ENCODE measurements at places on chromosomes 13 and 19.
A peak's percentile ranks its signal among the peaks of the same experiment; 100 is the strongest.

- no peak for DNase-seq
Observed at GRCh38 chr13:46380242-46380641, 6.8 kb downstream of the RUBCNL start.

GRCh38 chr19:48102870-48103751 is 7.5 kb downstream of the PLA2G4C start:
- peak; percentile 69 for DNase-seq

DNA sequence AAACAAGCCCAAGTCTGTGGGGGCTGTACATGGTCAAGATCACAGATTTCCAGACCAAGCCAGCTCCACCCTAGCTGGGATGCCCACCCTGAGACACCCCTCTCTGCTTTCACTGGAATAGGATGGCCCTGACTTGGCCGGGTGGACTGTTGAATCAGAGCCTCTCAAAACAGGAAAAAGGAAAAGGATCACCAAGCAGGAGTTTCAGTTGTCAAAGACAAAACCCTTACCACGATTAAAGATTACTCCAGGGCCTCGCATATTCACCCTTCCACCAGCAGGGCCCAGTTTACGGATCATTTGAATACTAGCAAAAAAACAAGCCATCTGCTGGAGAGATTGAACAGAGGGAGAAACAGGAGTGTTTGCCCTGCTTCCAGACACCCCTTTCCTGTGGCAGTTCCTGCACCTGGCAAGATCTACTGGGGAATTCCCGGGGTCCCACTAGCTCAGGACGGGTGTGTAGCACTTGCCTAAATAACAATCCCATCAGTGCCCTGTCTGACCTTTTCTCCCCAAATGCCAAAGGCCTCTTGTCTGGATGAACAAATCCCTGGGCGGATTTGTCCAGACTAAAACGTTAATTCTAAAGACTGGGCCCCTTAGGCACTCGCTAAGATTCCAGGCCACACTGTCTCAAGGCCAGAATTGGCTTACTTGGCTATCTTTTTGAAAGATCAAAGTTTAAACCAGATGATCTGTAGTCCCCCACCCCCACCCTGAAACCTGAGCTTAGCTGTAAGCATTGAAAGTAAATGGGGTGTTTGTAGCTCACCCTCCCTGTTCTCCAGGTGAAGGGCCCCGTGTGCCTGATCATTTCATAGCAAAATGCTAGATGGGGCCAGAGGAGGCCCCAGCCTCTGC is 38.4 kb downstream of the ACTN4 start:
- no peak for DNase-seq

- no peak for DNase-seq
Observed at GRCh38 chr13:30928978-30929377, 3.5 kb upstream of the TEX26 start.

- no peak for DNase-seq
Observed at GRCh38 chr13:36006894-36007675, 124.1 kb downstream of the DCLK1 start.

DNA sequence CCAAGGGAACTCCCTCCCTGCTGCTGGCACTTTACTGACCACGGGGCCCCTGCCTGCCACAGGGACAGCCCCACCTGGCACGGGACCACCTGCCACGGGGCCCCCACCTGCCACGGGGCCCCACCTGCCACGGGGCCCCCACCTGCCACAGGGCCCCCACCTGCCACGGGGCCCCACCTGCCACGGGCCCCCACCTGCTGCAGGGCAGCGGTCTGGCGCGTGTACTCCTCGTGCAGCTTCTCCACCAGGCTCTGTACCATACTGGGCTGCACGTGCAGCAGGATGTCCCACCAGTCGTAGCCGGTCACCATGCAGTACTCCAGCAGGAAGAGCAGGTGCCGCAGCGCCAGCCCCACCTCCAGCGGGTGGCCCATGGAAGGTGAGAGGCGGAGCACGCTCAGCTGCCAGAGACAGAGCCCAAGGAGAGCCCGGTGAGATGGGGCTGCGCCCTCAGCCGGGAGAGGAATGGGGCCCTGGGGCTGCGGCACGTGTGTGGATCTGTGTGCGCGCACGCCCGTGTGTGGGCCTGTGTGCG is 16.1 kb downstream of the MED16 start:
- no peak for DNase-seq

- no peak for DNase-seq
Observed at GRCh38 chr13:19158526-19159174, 23.0 kb downstream of the TUBA3C start.

DNA sequence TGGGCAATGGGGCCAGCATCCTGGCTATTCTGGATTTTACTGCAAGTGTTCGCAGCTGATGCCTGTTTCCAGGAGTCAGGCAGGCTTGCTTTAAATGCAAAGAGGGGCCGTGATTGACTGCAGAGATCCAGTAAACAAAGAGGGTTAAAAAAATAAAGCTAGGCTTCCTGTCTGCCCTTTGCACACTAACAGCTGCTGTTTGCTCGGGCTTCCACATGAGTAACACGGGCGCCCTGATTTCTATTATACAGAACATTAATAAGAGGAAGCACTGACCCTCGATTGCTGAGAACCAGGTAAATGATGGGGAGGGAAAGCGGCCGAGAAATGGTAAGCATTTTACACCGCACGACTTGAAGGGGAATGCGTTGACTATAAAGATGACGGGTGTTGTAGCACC is 254.2 kb upstream of the ZNF507 start:
- no peak for DNase-seq

DNA sequence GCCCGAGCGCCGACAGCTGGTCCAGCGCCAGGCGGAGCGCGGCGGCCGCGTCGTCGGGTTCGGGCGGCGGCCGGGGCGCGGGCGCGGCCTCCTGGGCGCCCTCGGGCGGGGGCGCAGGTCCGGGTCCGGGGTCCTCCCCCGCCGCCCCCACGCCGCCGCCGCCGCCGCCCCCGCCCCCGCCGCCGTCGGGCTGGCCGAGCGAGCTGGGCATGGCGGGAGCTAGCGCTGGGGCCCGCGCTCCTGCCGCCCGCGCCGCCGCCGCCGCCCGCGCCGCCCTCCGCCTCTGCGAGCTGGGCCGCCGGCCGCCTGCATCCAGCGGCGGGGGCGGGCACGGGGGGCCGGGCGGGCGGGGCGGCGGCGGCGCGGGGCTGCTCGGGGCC is 287 bp downstream of the MEX3D start:
- DNase-seq, result no peak

GRCh38 chr13:57933606-57934005 is 302.1 kb downstream of the PCDH17 start:
- no peak for DNase-seq

DNA sequence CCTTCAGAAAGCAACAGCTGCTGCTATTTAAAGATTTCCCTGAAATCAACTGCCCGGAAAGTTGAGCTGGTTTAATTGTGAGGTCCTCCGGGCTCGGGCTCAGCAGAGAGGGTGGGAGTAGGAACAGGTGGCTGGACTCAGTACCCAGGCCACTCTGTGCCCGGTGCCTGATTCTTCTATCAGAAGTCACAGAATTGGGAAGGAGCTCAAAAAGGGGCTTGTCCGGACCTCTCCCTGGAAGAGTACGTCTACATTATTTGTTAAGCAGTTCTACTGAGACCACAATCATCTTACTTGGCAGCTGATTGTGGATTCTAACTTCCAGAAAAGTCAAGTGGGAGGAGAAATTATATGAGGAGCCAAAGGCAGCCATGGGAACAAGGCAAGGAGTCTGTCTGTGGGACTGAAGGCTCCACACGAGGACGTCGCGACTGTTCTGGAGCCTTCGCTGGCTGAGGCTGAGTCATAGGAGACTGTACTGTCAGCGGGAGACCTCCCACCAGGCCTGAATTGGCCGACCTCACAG is 91.7 kb upstream of the ANKRD10 start:
- DNase-seq, result peak; percentile 82

- DNase-seq, result no peak
Observed at GRCh38 chr13:105608104-105608503, 927.4 kb downstream of the EFNB2 start.

GRCh38 chr13:50030315-50030714 is 15.1 kb downstream of the KCNRG start:
- no peak for DNase-seq

DNA sequence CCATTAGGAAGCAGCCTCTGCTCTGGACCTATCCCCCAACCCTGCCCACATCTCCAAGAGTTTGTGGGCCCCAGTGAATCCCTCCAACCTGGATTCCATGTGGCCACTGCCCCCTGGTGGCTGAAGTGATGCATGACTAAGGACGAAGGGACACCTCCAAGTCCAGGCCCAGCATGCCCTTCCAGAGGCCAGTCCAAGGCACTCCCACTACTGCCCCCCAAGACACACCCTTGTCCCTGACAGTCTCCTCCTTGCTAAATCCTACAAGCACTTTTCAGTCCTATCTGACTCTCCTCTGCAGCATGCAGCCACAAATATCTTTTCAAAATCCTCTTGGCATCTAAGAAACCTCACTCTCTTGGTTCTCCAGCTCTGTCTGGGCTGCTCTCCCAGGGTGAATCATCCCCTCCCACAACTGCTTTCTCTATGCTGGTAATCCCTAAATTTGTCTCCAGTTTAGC is 33.0 kb downstream of the DEDD2 start:
- DNase-seq, result peak; percentile 90

GRCh38 chr13:51714663-51715168 is 89.2 kb downstream of the DHRS12 start:
- DNase-seq, result no peak

DNA sequence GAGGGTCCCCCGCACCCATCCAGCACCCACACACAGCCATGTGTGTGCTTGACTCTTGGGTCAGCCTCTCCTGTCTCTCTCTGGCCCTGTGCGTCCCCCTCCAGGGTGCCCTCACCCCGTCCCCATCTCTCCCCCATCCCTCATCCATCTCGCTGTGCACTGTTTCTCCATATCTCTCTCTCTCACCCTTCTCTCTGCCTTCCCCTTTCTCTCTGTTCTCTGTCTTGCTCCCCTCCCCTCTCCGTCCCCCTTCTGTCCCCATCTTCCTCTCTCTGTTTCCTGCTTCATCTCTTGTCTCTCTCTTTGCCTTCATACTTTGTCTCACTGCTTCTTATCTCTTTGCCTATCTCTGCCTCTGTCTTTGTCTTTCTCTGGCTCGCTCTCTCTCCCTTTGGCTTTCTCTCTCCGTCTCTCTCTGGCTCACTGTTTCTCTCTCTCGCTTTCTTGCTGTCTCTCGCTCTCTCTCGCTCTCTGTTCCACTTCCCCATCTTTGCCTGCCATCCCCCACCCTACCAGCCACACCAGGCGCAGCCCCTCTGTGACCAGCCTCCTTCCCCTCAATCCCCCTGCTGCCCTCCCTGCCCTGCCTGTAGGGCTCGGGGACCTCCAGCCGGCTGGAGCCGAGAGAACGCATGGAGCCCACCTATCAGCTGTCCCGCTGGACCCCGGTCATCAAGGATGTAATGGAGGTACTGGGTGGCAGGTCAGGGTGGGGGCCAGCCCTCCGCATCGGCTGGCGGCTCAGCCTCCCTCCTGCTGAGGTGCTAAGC is 8.9 kb downstream of the STXBP2 start:
- no peak for DNase-seq

- no peak for DNase-seq
Observed at GRCh38 chr13:73107970-73108369, 49.2 kb downstream of the KLF5 start.

- peak; percentile 78 for DNase-seq
Observed at GRCh38 chr19:42280815-42281145, 11.7 kb downstream of the CIC start.

DNA sequence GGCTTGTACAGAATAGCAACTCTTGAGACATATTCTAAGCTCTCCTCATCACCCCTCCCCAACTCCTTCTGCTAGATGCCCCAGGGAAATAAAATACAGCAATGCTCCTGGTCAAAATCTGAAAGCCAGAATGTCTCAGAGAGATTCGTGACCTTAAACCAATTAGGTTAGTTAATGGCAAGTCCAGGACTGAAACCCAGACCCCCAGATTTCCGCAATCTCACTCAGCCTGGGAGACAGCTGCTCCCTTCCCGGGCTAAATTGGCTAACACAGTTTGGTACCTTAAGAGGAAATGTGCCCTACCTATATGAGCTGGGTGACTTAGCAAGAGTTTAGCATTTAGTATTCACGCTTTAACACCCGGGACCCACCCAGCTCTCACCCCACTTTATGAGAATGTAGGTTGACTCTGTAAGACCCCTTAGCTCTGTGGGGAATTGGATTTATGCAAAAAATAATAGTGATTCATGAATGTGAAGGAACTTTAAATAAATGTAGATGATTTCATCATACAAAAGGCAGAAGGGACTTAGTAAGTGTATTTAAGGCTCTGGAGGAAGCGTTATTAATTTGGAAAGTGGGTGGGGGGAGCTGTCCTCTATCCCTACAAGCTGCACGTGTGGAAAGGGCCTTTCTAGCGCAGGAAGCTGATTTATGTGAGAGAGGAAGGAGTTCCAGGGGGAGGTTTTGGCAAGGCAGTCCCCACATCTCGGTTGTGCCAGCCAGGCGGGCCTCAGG is 1.1 kb downstream of the DLEU7 start:
- no peak for DNase-seq

GRCh38 chr19:36748431-36749275 is 24.0 kb downstream of the ZNF850 start:
- DNase-seq, result no peak

GRCh38 chr19:41341669-41342490 is 11.8 kb downstream of the TGFB1 start:
- no peak for DNase-seq

DNA sequence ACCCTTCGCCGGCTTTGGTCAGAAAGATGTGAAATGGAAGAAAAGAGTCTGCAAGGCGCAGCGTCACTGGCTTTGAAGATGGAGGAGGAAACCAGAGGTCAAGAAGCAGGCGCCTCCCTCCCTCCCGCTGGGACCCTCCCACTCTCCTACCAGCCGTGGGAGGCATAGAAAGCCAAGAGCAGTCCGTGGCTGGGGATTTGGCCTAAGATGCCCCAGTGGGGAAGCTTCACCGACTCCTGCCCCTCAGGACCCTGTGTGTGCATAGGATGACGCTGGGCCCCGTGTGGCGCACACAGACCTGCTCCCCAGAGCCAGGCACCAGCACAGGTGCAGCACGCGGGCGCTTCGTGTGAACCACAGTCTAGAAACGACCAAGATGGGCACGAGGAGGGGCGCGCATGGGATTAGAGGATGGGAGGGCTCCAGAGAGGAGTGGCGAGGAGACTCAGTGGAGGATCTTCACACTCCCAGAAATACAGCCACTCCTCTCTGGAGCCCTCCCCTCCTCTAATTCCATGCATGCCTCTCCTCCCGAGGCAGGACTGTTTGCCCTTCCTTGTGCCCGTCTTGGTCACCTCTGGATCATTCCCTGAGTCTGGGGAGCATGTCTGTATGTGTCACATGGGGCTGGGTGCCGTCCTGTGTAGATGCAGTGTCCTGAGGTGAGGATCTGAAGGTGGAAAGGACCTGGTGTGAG is 194.3 kb downstream of the TEX29 start:
- no peak for DNase-seq

DNA sequence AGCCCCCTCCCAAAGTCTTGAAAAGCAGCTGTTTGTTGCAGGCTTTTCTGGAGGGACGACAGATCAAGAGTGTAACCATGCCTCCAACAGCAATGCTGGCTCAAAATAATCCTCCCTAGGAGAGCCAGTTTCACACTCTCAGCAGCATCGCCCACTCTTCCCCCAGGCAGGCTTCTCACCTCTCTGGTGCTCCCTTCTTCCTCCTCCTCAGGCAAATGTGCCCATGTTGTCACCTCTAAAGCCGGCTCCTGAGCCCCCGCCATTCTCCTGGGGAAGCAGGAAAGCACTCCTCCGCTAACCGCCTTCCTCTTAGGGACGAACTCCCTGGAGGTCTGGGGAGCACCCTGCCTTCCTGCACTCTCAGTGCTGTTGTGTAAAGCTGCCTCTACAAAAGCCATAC is 98.9 kb upstream of the SGCG start:
- no peak for DNase-seq

- no peak for DNase-seq
Observed at GRCh38 chr19:674282-675151, 1.7 kb upstream of the FSTL3 start.

All from AG08396 (cell line).